Globus pallidus (tissue), 1 donor: ENCODE measurements at places on chromosomes 4 and X.
A peak's percentile ranks its signal among the peaks of the same experiment; 100 is the strongest.

- no peak for DNase-seq
These were observed 16.3 kb downstream of the OFD1 start for GRCh38 chrX:13750812-13751211.

DNA sequence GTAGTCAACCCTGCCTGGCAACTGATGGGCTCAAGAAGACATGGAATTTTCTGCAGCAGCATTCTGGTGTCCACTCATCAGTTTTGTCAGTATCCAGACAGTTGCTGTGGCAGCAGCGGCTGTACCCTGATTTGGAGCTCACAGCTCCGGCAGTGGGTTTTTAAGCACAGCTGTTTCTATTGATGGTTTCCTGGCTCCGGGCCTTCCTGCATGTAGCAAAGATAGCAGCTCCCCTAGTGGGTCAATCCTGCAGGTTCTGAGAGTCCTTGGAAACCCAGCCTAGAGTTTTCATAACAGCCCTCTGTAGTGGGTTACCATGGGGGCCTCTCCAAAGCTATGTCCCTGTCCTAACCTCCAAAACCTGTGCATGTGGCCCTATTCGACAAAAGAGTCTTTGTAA, 84.0 kb upstream of the ATP6AP2 start:
- peak; percentile 15 for DNase-seq

- peak; percentile 91 for DNase-seq
These were observed 16.8 kb downstream of the POLR2B start for GRCh38 chr4:56995525-56995924.

- no peak for DNase-seq
These were observed 224.5 kb upstream of the TENM3 start for GRCh38 chr4:182018691-182019090.

GRCh38 chrX:2691543-2692220, 587 bp downstream of the CD99 start:
- DNase-seq: no peak

GRCh38 chr4:38917481-38918025, 49.9 kb downstream of the FAM114A1 start:
- no peak for DNase-seq

DNA sequence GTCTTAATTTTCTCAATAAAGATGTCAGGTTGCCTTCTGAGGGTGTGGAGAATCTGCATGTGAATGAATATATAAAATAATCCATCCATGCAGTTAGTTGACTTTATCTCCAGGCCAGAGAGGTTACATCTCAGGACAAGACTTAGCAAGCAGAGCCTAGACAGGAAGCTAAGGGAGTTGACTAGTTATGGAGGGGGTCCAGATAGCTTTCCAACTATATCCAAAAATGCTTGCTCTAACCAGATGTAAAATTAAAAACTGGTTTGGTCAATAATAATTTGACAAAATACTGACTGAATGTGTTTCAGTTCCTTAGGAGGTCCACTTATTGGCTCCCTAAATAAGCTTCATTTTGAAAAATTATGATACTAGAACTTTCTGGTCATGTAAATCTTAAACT, 101.4 kb downstream of the PAPSS1 start:
- no peak for DNase-seq

- no peak for DNase-seq
These were observed 12.3 kb upstream of the UCP1 start for GRCh38 chr4:140581078-140581477.

GRCh38 chr4:83454686-83455085, 937 bp downstream of the HELQ start:
- DNase-seq: peak; percentile 8
